Activated CD4-positive, alpha-beta T cell treated with anti-CD3 and anti-CD28 coated beads, Interleukin-2, amount 50 U/mL, for 1 hour (primary cell): ENCODE measurements at places on chromosomes 13 and 19.

DNA sequence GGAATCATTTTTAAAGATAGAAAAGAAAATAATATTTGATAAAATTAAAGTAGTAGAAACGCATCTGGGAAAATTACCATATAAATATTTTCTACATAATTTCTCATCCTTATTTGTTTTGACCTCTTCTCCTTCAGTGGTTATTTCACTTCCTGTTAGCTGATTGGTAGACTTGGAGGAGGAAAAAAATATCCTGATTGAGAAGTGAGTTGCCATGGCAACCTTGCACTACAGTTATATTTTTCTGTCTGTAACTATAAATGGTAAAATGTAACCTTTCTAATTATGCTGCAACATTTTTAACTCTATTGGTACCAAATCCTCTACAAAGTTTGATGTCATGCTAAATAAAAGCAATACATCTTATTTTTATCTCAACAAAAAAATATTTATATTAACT lies 45.2 kb downstream of the SCEL start:
- no peak for DNase-seq

DNA sequence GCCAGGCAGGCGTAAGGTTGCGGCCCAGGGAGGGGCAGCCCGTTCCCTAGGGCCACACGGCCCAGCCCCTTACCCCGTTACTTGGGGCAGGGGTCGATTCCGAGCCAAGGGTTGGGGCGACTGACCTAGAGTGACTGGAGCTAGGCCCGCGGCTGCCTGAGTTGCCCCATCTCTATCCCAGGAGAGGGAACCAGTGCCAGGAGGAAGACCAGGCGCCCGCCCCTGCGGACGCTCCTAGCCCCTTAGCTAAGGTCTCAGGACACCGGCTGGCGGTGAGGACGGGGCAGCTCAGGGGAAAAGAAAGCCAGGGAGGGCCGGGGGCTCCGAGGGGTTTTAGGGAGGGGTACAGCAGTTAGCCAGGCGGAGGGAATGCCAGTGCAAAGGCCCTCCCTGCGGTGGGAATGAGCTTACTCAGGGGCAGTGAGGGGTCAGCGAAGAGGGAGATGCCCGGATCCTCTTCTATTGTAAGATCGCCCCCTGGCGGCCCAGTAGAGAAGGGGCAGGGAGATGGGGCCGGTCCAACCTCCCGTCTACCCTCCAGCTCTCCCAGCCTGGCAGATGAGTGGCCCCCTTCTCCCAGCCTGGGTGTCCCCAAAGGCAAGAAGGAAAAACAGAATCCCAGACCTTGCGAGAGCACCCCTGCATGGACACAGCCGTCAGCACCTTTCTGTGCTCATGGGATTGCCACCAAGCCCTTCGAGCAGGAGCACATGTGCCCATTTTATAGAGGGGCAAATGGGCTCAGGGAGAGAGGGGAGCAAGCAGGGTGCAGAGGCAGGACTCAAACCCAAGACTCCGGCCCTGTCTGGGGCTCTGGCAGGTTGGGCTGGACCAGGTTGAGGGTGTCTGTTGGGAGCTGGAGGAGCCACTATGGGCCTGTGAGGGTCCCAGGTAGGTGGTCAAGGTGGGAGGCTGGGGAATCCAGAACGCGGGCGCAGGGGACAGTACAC lies 16.3 kb downstream of the CILP2 start:
- DNase-seq: peak; percentile 56

DNA sequence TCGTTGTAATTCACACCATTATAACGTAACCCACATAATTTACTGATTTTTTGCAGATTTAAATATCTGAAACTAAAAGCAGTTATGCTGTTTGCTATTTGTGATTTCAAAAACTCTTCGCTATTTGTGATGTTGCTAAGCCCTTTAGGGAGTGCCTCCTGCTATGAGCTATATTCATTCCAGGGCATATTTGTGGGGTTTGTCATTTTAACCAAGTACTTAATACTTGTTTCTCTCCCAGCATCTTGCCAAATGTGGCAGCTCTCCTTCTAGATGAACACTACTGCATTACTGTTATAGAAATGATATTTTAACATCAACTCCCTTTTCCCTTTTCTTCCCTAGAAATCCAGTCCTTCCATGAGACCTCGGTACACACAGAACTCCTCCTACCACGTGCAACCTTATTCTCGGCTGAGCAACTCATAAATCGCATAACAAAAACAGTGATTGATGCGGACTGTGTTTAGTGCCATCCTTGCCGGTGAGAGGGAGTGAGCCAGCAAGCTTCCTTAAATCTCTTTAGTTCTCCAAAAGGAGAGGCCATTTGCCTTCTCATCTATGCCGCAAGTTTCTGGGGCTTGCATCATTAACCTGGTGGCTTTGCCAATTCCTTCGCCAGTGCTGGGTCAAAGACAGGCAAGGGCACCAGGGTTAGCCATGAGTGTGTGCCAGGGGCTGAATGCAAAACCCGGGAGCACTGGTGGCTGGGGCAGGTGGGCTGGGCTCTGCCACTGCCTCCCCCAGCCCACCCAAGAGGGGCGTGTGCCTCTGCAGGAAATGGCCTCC lies 33.4 kb downstream of the RFX2 start:
- DNase-seq: no peak

DNA sequence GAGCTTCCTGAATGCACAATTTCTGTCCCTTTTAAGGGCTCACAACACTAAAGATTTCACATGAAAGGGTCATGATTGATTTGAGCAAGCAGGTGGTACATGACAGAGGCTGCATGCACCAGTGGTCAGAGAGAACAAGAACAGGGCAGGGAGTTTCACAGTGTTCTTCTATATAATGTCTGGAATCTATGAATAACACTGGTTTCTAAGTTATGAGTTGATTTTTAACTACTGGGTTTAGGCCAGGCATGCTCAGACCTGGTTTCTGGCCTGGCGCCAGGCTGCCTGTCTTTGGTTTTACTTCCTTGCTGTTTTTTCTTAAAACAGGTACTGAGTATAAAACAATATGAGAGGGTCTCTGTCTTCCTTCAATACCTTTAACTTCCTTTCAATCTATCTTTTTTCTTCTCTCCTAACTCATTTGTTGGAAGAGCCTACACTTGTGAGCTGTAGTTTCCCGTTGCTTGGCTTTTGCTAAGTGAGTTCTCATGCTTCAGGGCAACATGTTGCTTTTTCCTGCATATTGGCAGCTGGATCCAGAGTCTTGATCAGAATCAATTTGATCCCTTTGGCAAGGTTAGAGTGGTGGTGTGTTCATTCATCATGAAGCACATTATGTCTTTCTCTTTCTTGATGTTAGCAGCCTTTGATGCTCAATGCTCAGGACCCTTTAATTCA lies 38.5 kb upstream of the FGF14 start:
- DNase-seq: no peak

GRCh38 chr19:6947745-6948144 lies 60.4 kb downstream of the ADGRE1 start:
- DNase-seq: no peak

DNA sequence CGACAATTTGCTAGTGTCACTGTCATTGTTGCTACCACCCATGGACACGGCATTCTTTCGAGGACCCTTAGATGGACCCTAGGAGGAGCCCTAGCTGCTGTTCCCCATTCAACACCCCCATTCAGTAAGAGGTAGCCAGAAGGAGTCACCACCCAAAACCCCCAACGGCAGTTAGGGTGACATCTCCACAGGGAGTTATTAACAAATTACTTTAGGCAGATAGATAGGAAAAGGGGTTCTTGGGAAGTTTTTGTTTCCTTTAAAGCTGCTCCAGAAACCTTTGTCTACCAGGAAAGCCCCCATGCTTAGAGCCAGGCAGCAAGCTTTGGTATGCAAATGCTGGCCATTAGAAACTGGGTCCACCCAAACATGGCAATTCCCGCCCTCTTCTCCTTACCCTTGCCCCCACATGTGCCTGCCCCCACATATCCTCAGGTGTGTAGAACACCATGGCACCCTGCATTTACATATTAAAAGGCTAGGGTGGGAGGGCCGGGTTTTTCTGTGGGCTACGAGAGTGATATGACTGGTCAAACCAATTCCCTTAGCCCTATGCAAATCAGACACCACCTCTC lies 190.9 kb downstream of the SLITRK6 start:
- no peak for DNase-seq

- DNase-seq: no peak
Observed at GRCh38 chr19:37401078-37401477, 30.2 kb downstream of the ZNF527 start.
